ENCODE measurements at places on chromosomes 2 and 18.
A peak's percentile ranks its signal among the peaks of the same experiment; 100 is the strongest.

DNA sequence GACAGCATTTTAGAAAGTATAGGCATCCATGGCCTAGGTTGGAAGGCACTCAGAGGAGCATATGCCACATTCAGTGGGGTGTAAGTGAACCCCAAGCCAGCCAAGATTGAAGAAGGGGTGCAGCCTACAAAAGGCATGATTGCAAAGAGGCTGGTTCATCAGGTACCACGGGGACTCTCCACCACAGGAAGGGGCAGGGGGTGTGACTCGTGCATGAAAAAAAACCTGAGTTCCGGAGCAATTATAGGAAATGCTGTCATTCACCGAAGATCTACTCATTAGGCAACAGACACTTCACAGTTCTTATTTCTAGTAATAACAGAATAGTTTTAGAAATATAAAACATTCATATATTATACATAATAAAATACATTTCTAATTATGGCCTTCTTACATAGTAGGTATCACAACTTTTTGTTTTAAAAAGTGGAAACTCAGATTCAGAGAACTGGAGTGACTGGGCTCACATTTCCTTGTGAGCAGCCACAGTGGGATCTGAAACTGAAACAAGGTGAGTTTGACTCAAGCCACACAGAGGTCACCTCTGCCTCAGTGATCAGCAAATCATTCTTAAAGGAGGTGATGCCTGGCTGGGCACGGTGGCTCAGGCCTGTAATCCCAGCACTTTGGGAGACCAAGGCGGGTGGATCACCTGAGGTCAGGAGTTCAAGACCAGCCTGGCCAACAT, 188.4 kb upstream of the GYPC start:
- DNase-seq, result peak; percentile 22
- H3K36me3 ChIP-seq, result no peaks in the 10 kb centered on the region
- H3K27ac ChIP-seq, result no peak overlapping the region
- H3K4me3 ChIP-seq, result no peak overlapping the region
- peaks cover 3% of the 10 kb centered on the region for H3K27me3 ChIP-seq

DNA sequence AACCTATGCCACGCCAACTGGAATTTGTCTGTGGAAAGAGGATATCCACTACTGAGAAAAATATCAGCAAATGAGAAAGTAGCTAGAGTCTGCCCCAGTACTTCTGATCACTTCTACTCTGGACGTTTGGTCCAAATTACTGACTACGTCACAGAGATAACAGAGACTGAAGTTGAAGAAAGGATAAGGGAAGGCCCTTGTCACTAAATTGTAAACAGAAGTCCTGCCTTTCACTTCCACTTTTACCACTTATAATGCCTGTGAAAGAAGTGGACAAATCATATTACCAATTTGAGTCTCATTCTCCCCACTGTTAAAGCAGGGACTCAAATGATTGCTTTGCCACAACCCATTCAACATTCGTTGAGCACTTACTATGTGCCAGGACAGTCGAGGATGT, 173.9 kb upstream of the ERBB4 start:
- H3K4me3 ChIP-seq, result no peak overlapping the region
- H3K36me3 ChIP-seq, result no peaks in the 10 kb centered on the region
- no peaks in the 10 kb centered on the region for H3K27me3 ChIP-seq
- DNase-seq, result no peak
- no peaks in the 10 kb centered on the region for H3K4me1 ChIP-seq

DNA sequence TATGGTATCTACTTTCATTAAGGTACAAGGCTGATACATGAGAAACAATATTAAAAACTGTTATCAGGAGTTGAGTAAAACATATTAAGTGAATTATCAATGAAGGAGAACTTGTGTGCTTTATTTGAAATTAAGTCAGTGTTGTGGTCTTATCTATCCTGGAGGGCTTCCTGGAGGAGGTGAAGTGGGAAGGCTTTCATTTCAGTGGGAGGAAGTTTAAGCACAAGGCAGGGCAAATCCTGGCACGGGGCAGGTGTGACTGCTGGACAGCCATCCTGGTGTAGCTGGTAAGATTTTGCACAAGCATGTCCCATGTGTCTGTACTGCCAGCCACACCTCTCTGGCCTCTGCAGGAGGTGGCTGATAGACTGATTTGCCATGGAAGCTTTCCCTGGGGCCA, 159.7 kb upstream of the SKOR2 start:
- no peaks in the 10 kb centered on the region for H3K36me3 ChIP-seq
- H3K4me3 ChIP-seq, result no peak overlapping the region
- no peak for DNase-seq
- no peak overlapping the region for H3K27ac ChIP-seq

DNA sequence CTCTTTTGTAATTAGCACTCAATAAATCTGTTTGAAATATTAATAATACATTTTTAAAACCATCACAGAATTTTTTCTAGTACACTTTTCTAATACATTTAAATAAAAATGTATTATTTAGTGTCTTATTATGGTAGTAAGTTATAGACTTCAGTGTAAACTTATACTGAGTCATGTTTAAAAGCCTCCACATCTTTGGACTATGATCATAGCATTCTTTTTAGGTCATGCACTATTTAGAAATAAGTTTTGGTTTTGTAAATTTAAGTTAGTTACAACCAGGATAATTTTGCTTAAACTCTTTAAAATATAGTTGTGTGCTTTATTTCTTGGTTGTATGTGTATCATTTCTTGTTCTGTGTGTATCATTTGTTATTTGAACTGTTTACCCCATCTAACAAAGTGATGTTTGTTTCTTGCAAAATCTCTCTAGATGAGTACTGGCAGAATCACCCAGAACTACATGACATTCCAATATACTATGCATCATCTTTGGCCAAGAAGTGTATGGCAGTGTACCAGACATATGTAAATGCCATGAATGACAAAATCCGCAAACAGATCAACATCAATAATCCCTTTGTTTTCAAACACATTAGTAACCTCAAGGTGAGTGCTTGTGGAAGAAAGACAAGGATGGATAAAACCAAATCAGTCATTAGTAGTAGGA, 16.7 kb downstream of the CPSF3 start:
- no peak for DNase-seq
- H3K27me3 ChIP-seq, result no peaks in the 10 kb centered on the region
- H3K27ac ChIP-seq, result no peak overlapping the region
- H3K4me1 ChIP-seq, result peaks cover 15% of the 10 kb centered on the region
- peaks cover 53% of the 10 kb centered on the region for H3K36me3 ChIP-seq
- H3K4me3 ChIP-seq, result no peak overlapping the region

DNA sequence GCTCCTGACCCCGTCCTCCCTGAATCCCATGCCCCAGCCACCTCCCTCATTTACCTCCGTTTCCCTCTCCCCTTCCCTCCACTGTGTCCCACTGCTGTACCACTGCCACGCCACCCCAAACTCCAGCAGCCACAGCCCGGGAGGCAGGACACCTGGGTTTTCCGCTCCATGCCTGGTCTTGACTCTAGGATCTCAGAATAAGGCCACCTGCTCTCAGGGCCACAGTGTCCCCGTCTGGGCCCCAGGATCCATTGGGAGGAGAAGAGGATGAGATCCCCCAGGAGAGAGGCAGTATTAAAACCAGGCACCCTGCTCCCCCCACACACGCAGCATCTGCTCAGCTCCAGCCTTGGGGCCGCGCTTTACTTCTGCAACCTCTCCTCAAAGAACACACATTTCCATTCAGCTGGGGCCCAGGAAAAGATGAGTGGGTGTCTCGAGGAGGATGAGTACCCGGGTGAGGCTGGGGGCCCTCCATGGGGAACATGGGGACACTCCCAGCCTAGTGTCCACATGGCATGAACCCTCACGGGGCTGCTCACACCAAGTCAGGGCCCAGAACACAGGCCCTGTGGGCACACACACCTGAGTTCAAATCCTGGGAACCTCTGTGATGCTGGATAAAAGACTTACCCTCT, 32.8 kb upstream of the TNS1 start:
- no peaks in the 10 kb centered on the region for H3K36me3 ChIP-seq
- peaks cover 4% of the 10 kb centered on the region for H3K27me3 ChIP-seq
- H3K27ac ChIP-seq, result no peak overlapping the region
- peak; percentile 13 for DNase-seq
- peaks cover 31% of the 10 kb centered on the region for H3K4me1 ChIP-seq

- H3K27ac ChIP-seq, result no peak overlapping the region
- H3K27me3 ChIP-seq, result no peaks in the 10 kb centered on the region
- no peaks in the 10 kb centered on the region for H3K36me3 ChIP-seq
- H3K4me3 ChIP-seq, result no peak overlapping the region
These were observed 285.8 kb downstream of the C1D start for GRCh38 chr2:67777010-67777409.

DNA sequence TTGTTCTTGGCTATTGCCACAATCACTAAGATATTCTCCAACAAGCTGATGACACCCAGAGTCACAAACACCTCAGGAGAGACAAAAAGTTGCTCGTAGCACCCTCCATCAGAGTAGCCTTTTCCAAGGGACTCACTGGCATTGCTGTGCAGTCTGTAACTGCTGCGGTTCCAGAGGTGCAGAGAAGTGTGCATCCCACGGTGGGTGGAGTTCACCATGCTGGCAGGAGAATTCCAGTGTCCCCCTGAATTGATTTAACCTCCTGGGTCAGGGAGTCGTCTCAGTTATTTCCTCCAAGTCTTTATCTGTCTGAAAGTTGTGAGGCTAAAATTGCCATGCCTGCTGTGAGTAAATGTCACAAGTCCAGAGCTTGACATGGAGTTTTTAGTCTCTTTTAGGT, 443 bp downstream of the MC4R start:
- H3K27ac ChIP-seq, result no peak overlapping the region
- no peaks in the 10 kb centered on the region for H3K27me3 ChIP-seq
- no peaks in the 10 kb centered on the region for H3K4me1 ChIP-seq
- no peak for DNase-seq

DNA sequence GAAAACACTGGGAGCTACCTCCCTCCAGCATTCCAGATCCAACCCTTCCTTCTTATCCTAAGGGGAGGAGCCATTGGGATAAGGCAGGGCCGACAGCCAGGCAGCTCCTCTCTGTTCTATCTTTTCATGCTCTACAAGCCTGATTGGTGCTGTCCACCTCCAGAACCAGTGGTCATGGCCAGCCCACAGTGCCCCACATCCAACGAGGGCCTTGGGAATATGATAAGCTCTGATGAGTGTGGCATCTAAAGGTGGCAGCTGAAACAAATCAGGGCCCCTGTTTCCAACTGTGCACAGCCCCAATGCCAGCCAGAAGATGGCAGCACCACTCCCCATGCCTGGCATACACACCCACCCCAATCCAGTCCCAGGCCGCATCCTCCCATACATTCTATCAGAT, 329.3 kb downstream of the C1D start:
- no peak for DNase-seq
- no peak overlapping the region for H3K27ac ChIP-seq
- H3K4me1 ChIP-seq, result no peaks in the 10 kb centered on the region
- H3K27me3 ChIP-seq, result no peaks in the 10 kb centered on the region
- no peaks in the 10 kb centered on the region for H3K36me3 ChIP-seq

DNA sequence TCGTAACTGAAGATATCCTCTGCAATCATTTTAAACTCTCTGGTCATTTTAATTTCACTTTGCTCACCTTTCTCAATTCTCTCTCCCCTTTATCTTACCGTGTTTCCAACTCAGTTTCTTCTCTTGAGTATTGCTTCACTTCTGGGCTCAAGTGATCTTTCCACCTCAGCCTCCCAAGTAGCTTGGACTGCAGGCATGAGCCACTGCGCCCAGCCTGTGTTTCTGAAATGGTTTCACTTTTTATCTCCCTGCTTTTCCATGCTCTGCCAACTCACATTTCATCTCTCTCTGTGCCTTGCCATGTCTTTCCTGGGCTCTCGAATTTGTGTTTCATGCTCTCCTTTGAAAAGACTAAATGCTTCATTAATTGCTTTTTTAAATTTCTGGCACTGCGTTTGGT, 30.5 kb upstream of the TMEM131 start:
- peaks cover 2% of the 10 kb centered on the region for H3K36me3 ChIP-seq
- H3K4me1 ChIP-seq, result peaks cover 24% of the 10 kb centered on the region
- H3K27ac ChIP-seq, result no peak overlapping the region

- H3K27ac ChIP-seq, result no peak overlapping the region
- no peaks in the 10 kb centered on the region for H3K4me1 ChIP-seq
- no peaks in the 10 kb centered on the region for H3K27me3 ChIP-seq
- H3K36me3 ChIP-seq, result no peaks in the 10 kb centered on the region
- DNase-seq, result no peak
- no peak overlapping the region for H3K4me3 ChIP-seq
These were observed 440.0 kb downstream of the ZNF516 start for GRCh38 chr18:76055025-76055424.

GRCh38 chr2:42978175-42978886, 185.9 kb upstream of the HAAO start:
- H3K27me3 ChIP-seq, result peaks cover 2% of the 10 kb centered on the region
- H3K4me3 ChIP-seq, result no peak overlapping the region
- no peak for DNase-seq
- no peaks in the 10 kb centered on the region for H3K36me3 ChIP-seq
- H3K27ac ChIP-seq, result no peak overlapping the region

DNA sequence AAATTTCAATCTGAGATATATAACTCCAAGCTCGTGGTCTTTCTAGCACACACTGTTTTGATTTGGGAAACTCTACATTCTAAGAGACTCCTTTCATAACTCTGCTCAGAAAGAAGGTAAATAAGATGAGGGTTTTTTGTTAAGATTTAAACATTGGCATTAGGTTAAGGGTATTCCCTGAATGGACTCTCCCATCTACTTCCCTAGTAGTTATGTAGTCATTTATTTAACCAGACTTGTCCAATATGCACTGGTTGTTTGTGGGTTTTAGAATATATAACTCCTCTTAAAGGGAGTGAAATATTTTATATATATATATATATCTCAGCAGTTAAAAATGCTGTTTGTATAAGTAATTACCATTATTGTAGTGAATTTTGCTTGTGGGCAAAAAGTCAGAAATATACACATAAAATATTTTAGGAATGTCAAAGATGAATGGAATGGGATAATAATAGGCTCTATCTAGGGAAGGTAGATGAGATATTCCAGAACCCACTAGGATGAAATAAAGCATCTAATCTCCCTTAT, 61.5 kb upstream of the WDR75 start:
- no peaks in the 10 kb centered on the region for H3K27me3 ChIP-seq
- no peaks in the 10 kb centered on the region for H3K4me1 ChIP-seq
- H3K27ac ChIP-seq, result no peak overlapping the region
- H3K4me3 ChIP-seq, result no peak overlapping the region

- peaks cover 3% of the 10 kb centered on the region for H3K27me3 ChIP-seq
- H3K4me1 ChIP-seq, result no peaks in the 10 kb centered on the region
- no peak for DNase-seq
- no peak overlapping the region for H3K27ac ChIP-seq
- H3K4me3 ChIP-seq, result no peak overlapping the region
- no peaks in the 10 kb centered on the region for H3K36me3 ChIP-seq
These were observed 100.0 kb downstream of the ABCA12 start for GRCh38 chr2:215038421-215038820.

GRCh38 chr2:176079831-176080539, 3.8 kb downstream of the EVX2 start:
- H3K36me3 ChIP-seq, result peaks cover 20% of the 10 kb centered on the region
- H3K4me3 ChIP-seq, result peak overlapping the region; percentile 57
- no peak for DNase-seq
- H3K27ac ChIP-seq, result peak overlapping the region; percentile 61

- no peak overlapping the region for H3K27ac ChIP-seq
- no peaks in the 10 kb centered on the region for H3K4me1 ChIP-seq
- H3K36me3 ChIP-seq, result no peaks in the 10 kb centered on the region
- no peak for DNase-seq
- no peak overlapping the region for H3K4me3 ChIP-seq
These were observed 43.2 kb upstream of the SKA1 start for GRCh38 chr18:50331691-50332090.
